ENCODE measurements at places on chromosomes 6 and 20. TPM values are rescaled to one million over a fixed set of nuclear protein-coding genes. Genes with fewer than 3 reads are reported as not detected.

DNA sequence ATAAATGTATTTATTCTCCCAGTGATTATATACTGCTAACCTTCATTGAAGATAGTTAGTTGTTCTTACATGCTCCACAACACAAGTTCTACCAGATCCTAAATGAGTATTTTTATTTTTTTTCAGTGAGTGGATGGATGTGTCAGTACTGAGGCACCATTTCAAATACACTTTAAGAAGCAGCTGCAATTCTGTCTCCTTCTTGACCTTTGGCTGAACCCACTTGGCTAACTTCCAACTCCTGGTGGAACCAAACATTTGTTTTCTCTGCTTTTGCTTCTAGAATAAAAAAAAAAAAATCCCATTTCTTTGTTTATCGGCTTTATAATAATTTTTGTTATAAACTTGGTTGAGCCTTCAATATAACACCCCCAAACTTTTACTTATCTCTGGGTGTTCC, 458.3 kb upstream of the MAP3K7 start:
- no peak for DNase-seq

DNA sequence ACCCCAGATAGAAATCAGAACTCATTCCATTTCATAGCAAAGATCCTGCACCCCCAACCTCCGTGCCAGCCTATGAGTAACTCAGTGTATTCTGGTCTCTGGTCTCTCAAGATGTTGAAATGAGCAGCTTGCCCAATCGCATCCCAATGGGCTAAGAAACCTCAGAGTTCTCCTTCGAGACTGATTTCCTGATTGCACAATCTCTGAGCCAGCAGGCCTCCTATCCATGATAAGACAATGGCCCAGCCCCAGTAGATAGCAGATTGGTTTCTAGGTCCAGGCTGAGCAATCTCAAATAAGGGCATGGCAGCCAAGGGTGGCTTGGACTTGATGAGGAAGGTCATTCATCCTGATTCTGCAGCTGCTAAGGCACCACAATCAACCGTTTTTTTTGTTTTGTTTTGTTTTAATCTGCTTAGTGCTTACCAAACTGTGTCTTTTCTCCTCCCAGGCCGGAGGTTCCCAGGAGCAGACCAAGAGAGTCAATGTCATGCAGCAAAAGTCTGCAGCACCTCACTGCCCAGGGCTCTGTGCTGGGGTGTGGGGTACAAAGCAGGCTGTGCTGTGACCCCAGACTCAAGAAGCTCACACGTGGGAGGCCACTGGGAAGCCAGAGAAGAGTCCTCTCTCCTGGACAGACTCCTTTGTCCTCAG, 125.1 kb upstream of the NXT1 start:
- DNase-seq: no peak

DNA sequence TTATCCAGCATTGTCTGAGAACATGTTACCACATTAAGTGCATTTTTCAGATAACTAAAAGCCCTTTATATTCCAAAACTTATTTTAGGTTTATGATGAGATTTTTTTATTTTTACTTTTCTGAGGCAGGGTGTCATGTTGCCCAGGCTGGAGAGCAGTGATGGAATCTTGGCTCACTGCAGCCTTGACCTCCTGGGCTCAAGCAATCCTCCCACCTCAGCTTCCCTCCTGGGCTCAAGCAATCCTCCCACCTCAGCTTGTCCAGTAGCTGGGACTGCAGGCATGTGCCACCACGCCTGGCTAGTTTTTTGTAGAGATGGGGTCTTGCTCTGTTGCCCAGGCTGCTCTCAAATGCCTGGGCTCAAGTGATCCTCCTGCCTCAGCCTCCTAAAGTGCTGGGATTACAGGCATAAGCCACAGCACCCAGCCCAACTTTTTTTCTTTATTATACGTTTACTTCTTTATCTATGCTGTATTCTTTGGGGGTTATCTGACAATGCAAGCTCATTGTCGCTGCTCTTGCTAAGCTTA, 6.2 kb downstream of the DYNLT1 start:
- no peak for DNase-seq

DNA sequence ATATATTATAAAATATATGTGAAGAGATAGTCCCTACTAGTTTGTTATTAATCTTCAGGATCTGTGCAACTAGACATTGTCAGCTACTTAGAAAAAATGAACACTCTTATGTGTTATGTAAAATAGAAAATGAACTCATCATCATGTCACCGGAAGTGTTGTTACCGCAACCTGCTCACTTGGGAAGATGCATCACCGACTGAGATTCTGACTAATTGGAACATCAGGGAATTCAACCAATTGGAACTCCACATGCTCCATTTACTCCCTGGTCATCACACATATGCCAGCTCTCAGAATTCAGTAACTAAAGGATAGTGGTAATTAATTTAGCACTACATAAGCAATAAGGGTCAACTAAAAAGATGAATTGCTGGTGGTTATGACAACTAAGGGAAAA, 16.7 kb upstream of the B3GAT2 start:
- DNase-seq: no peak

- DNase-seq: no peak
Observed at GRCh38 chr6:71289039-71289801, 609 bp downstream of the OGFRL1 start.

DNA sequence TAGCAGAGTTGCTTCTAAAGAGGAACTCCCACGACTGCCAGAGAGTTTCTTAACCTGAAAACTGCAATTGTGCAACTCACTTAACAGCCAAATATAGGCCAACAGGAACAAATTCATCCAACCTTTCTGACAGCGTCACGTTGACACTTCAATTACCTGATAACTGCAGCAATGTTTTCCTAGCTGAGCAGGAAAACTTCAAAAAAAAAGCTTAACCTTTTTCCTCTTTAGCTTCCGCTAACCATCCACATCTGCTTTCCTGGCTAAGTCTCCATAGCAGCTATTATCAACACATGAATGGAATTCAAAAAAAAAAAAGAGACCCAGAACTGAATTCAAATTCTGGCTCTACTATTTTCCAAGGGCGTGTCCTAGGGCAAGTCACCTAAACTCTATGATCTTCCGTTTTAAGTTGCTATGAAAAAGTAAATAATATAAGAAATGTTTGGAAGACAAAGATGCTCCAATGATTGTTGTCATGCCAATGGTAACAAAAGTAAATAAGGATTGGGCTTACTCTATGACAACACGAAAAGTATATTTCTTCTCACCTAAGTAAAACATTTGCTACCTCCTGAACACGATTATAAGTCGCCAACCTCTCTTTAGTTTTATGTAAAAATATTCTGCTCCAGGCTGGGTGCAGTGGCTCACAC, 524.6 kb upstream of the JARID2 start:
- no peak for DNase-seq

DNA sequence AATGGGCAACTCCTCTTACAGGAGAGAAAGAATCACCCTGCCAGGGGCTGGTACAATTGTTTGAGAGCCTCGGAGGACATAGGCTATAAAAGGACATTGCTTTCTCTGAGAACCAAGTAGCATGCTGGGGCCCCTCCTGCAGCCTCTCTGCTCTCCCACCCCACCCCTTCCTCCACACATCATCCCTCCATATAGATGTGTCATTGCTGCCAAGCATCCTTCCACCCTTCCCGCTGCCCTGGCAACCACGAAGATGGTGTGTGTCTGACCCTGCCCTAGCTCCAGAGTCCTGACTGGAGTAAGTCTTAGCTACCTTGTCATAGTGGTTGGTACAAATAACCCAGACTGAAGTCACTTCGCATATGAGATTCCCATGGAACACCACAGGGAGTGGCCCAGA, 129.7 kb downstream of the SNX5 start:
- DNase-seq: no peak

- DNase-seq: no peak
Observed at GRCh38 chr6:39193201-39193791, 36.0 kb downstream of the KCNK5 start.

DNA sequence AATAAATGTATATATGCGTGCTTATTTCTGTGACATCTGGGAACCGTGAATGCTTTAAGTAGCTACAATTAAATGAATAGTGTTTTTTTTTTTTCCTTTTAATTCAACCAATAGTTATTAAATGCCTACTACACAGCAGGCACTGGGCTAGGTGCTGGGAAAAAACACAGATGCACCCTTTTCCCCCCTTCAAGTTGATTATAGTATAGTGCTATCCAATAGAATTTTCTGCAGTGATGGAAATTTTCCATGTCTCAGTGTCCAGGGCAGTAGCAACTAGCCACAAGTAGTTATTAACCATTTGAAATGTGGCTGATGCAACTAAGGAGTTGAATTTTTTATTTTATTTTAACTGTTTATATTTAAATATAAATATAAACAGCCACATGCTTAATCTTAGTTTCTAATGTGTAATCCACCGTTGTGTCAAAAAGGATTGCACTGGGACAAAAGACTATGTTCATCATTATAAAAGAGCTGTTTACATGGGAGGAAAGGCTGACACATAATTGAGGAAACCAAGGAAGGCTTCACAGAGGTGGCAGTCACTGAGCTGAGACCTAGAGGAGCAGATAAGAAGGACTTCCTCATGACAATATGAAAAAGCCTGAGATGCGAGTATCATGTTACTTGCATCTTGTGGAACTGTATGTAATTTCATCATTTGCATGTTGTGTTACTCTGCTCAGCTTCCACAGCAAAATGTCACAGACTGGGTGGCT, 261.2 kb upstream of the PLCB4 start:
- DNase-seq: no peak

The LAMA5 gene
- polyA plus RNA-seq: 358 TPM

The PSORS1C1 gene
- polyA plus RNA-seq: 5.0 TPM

The WFDC12 gene
- not detected for polyA plus RNA-seq

The SCAF8 gene
- 6.7 TPM for polyA plus RNA-seq

The KIF25 gene
- 0.95 TPM for polyA plus RNA-seq

The DEFB124 gene
- 1.5 TPM for polyA plus RNA-seq

The BTNL2 gene
- polyA plus RNA-seq: not detected

The SMIM13 gene
- 3.0 TPM for polyA plus RNA-seq
